Stimulated activated CD4-positive, alpha-beta T cell treated with anti-CD3 and anti-CD28 coated beads, TNF-alpha, amount 100 ng/mL, for 1 hour (primary cell): ENCODE measurements at places on chromosomes 13 and 19.

DNA sequence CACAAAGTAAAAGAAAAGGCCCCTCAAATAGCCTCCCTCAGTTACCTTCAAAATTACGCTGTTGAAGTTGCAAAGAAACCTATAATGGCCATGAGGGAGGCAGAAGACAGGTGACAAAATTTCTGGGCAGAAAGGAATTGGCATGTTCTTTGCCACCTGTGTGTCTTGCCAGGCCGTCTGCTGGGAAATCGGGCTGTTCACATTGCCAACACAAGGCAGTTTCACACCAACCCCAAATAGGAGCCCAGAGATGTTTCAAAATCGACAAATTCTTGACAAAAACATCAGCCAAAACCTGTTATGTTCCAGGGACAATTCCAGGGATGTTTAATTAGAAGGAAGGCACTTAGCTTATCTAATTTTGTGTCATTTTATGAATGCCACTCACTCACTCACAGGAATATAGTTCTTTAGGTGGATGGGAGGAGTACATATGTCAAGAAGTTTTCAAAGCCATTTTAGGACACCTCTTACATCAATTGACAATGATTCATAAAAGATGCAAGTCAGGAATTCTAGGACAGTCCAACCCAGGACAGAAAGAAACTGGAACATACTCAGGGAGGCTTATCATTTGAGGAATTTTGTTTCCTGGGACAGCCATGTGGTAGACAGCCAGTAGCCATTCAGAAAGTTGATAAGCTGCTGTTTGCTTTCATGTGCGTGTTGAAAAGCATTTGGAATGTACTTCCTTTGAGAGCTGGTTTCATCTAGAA is 164.5 kb downstream of the RGCC start:
- DNase-seq, result no peak

DNA sequence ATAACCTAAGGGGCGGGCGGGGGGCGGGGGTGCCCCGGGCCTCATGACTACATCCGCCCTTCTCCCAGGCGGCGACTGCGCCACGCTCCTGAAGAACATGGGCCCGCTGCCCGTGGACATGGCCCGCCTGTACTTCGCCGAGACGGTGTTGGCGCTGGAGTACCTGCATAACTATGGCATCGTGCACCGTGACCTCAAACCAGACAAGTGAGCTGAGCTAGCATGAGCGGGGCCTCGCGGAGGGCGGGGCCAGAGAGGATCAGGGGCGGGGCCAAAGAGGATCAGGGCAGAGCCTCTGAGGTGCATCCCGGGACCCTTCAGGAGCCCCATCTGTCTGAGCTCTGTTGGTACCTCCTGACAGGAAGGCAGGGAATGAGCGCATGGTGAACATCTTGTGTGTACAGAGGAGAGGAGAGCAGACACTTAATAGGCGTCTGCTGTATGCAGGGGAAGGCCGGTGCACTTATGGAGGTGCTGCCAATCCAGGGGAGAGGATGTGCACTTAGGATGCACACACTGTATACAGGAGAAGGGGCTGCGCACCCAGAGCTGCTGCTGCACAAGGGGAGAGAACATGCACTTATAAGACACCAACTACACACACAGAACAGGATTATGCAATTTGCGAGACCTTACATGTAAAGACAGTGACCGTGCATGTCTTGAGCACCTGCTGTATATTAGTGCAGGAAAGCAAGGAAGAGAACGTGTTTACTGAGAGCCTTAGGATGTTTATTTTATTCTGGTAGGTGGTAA is 20.9 kb upstream of the PIK3R2 start:
- DNase-seq, result no peak

- no peak for DNase-seq
Measured at GRCh38 chr13:110346661-110347067, 39.6 kb downstream of the COL4A2 start.

GRCh38 chr13:37491661-37492060 is 106.9 kb downstream of the POSTN start:
- DNase-seq, result no peak

DNA sequence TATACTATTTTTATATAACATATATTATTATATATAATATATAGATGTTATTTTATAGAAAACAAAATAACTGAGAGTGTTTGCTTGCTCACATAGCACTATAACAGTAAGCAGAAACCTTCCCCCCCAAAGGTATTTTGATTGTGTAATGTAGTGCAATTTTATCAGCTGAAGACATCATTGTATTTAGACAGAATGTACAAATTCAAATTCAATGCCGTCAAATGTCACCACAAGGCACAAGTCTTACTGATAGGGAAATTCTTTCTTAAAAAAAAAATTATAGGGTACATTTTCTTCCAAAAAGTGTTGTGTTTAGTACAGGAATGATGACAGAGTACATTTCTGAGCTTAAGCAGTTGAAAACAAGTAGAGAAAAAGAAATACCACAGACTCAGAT is 1147.1 kb upstream of the SPRY2 start:
- no peak for DNase-seq

- no peak for DNase-seq
Measured at GRCh38 chr19:35733180-35734125, 8.8 kb downstream of the IGFLR1 start.

GRCh38 chr13:102643656-102644055 is 46.9 kb downstream of the TPP2 start:
- no peak for DNase-seq

DNA sequence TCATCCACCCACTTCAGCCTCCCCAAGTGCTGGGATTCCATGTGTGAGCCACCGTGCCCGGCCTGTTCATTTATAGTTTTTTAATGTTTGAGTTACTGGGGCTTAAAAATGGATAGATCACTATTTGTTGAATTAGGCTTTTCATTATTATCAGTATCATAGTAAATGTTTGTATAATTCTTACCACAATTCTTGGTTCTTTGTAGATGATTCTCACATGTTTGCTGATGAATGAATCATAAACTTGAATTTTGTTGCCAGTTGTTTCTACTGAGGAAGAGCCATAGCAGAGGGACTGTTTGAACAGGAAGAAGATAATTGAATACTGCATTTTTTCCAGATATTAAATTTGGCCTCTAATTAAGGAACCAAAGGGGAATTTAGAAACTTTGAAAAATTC is 2.6 kb upstream of the LPAR6 start:
- DNase-seq, result no peak

GRCh38 chr19:9906475-9907087 is 29.7 kb downstream of the OLFM2 start:
- DNase-seq, result no peak

DNA sequence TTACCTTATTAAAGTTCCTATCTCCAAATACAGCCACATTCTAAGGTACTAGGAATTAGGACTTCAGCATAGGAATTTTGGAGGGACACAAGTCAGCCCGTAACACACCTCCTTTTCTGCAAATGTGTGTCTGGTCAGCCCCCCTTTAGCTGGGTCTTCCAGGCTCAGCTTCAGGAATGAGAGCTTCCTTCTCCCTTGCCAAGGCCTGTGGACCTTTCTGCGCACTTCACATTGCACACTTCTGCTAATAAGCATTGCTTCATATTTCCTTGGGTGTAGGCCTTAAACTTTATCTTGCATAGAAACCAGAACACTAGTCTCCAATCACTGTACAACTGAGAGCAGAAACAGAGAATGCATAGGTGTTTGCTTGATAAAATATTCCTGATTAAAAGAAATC is 4.5 kb upstream of the STK24 start:
- DNase-seq, result no peak

- DNase-seq, result no peak
Measured at GRCh38 chr19:33414667-33415605, 41.4 kb downstream of the CEBPG start.

- DNase-seq, result no peak
Measured at GRCh38 chr13:31224174-31224669, 24.4 kb downstream of the B3GLCT start.

DNA sequence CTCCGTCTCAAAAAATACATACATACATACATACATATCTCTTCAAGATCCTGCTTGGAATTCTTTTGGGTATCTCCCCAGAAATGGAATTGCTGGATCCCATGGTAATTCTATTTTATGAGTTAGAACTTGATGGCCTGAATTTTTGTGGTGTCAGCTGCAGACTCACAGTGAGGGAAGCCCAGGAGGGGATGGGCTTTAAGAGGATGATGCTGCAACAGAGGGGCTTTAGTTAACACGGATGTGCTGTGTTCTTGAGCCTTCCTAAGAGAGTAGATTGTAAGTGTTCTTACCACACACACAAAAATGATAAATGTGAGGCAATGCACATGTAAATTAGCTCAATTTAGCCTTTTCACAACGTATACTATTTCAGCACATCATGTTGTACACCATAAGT is 31.8 kb downstream of the CACNG6 start:
- DNase-seq, result no peak

DNA sequence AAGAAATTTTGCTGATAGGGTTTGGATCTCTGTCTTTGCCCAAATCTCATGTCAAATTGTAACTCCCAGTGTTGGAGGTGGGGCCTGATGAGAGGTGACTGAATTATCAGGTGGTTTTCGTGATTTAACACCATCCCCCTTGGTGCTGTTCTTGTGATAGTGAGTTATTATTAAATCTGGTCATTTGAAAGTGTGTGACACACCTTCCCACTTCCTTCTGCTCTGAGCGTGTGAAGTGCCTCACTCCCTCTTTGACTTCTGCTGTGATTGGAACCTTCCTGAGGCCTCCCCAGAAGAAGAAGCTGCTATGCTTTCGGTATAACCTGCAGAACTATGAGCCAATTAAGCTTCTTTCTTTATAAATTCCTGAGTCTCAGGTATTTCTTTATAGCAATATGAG is 632.0 kb downstream of the SLITRK5 start:
- no peak for DNase-seq

DNA sequence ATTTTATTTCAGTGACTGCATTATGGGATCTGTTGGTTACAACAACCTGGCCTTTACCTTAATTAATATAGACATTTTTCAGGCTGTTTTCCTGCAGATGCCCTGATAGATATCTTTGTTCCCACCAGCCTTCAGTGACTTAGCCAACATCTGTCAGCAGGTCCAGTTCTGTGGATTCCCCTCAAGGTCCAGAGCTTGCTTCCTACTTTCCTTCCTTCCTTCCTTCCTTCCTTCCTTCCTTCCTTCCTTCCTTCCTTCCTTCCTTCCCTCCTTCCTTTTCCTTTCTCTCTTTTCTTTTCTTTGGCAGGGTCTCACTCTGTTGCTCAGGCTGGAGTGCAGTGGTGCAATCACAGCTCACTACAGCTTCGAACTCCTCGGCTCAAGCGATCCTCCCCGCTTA is 14.4 kb upstream of the CYP2B6 start:
- no peak for DNase-seq
